Liver (tissue), 10 donors: ENCODE measurements at places on chromosomes 13 and 19. TPM values are rescaled to one million over a fixed set of nuclear protein-coding genes. Genes with fewer than 3 reads are reported as not detected.
A peak's percentile ranks its signal among the peaks of the same experiment; 100 is the strongest.

GRCh38 chr19:33406521-33407139 lies 33.1 kb downstream of the CEBPG start:
- DNase-seq: peak; percentile 85
- peaks cover 73% of the 10 kb centered on the region for H3K4me1 ChIP-seq
- H3K4me3 ChIP-seq: no peak overlapping the region
- no peaks in the 10 kb centered on the region for H3K36me3 ChIP-seq

- no peak overlapping the region for H3K27ac ChIP-seq
- no peak overlapping the region for H3K4me3 ChIP-seq
- peaks cover 8% of the 10 kb centered on the region for H3K4me1 ChIP-seq
- no peak for DNase-seq
Observed at GRCh38 chr13:30810261-30810701, 74.9 kb downstream of the ALOX5AP start.

- H3K4me1 ChIP-seq: peaks cover 20% of the 10 kb centered on the region
- DNase-seq: peak; percentile 16
- no peaks in the 10 kb centered on the region for H3K27me3 ChIP-seq
Observed at GRCh38 chr13:111629457-111629856, 309.0 kb downstream of the TEX29 start.

GRCh38 chr19:3655402-3656072 lies 28.9 kb upstream of the CACTIN start:
- H3K36me3 ChIP-seq: peaks cover 11% of the 10 kb centered on the region
- no peak overlapping the region for H3K4me3 ChIP-seq
- H3K4me1 ChIP-seq: peaks cover 7% of the 10 kb centered on the region
- no peak overlapping the region for H3K27ac ChIP-seq
- no peaks in the 10 kb centered on the region for H3K27me3 ChIP-seq

ELAVL3 gene
- not detected for total RNA-seq

GRCh38 chr19:13302526-13303270 lies 152.5 kb downstream of the IER2 start:
- H3K27ac ChIP-seq: no peak overlapping the region
- H3K4me1 ChIP-seq: no peaks in the 10 kb centered on the region
- DNase-seq: no peak
- H3K27me3 ChIP-seq: peaks cover 2% of the 10 kb centered on the region
- no peaks in the 10 kb centered on the region for H3K36me3 ChIP-seq
- H3K4me3 ChIP-seq: no peak overlapping the region

DNA sequence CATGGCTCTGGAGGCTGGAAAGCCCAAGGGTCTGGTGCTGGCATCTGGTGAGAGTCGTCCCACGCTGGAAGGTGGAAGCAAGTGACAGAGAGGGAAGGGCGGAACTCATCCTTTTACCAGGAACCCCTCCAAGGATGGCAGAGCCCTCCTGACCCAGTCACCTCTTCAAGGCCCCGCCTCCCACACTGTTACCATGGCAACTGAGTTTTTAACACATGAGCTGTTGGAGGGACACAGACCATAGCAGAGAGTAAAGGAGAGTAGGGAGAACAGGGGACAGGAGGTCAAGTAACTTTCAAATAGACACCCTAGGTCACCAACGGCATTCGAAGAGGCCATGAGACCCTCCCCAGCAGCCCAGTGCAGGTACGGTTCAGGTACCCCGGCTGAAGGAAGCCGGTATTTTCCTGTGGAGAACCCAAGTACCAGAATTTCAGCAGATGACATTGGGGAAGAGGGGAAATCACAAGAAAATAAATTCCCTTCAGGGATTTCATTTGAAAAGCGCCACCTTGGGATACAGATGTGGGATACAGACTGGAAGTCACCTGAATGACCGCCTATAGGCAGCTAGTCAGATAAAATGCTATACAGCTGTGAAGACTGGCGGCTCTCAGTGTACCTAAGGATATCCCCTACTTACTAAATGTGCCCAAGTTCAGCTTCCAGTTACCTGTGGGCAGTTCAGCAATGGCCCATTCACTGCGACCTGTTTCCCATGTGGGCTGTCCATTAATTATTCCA lies 8.0 kb downstream of the IL17D start:
- no peaks in the 10 kb centered on the region for H3K27me3 ChIP-seq
- H3K27ac ChIP-seq: no peak overlapping the region
- no peaks in the 10 kb centered on the region for H3K36me3 ChIP-seq

GJB2 gene
- total RNA-seq: 8.0 TPM

- no peaks in the 10 kb centered on the region for H3K27me3 ChIP-seq
- no peaks in the 10 kb centered on the region for H3K36me3 ChIP-seq
- no peak overlapping the region for H3K4me3 ChIP-seq
- no peaks in the 10 kb centered on the region for H3K4me1 ChIP-seq
- H3K27ac ChIP-seq: no peak overlapping the region
Observed at GRCh38 chr19:5459360-5459759, 4.1 kb downstream of the ZNRF4 start.
